ENCODE measurements at places on chromosomes 12 and 14. TPM values are rescaled to one million over a fixed set of nuclear protein-coding genes. Genes with fewer than 3 reads are reported as not detected.
A peak's percentile ranks its signal among the peaks of the same experiment; 100 is the strongest.

Gene DENND5B
- total RNA-seq, result 14.1 TPM

Gene NR1H4
- 42.2 TPM for total RNA-seq

Gene DACT1
- total RNA-seq, result 18.6 TPM

Gene TCL1A
- 1.4 TPM for total RNA-seq

Gene FOXG1
- not detected for total RNA-seq

Gene KANSL2
- total RNA-seq, result 32.2 TPM

DNA sequence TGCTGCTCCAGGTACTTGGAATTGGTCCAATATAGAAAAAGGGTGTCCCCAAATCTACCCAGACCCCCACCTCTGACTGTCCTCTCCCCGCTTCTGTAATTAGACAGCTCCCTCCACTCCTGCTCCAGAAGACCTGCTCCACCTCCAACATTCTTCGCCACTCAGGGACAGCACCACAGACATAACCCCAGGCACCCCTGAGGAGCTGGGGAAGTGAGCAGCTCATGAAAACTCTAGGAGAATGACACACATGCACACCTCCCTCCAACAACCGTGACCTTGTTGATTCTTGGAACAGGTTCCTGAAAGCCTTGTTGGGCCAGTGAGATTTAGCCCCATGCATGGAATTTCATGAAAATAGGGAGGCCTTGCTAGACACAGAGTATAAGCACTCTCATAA lies 8.2 kb downstream of the KRT4 start:
- no peak for DNase-seq

GRCh38 chr12:62799126-62799736 lies 135.7 kb downstream of the PPM1H start:
- peak; percentile 90 for DNase-seq

- no peak for DNase-seq
These were observed 236.7 kb downstream of the CACNA1C start for GRCh38 chr12:2289525-2289924.

DNA sequence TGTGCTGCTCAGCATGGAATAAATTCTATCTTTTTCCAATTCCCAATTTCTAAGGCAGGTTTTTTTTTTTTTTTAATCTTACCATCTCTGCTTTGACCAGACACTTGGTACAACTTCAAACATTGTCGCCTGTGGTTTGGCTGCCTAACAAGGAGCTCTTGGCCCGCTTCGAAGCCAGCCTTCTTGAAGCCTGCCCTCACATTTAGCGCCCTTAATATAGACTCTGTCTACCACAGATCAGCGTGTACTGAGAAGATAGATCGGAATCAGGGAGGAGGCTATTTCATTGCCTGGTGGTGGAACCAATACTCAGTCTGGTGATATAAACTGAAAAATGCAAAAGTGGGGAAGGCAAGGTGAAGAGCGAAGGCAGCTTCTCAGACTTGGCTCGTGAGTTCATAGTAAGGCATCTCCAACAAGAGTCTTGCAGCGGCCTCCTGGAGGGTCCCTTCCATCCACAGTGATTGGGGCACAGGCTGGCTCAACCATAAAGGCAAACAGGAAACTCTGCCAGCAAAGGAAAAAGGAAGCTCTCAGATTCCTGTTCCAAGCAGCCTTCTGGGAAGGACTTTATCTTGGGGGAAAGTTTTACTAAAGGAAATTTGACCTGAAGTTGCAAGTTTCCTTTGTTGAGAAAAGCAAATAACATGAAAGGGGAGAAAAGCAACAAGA lies 103.2 kb upstream of the BCL2L14 start:
- DNase-seq, result no peak

- no peak for DNase-seq
These were observed 21.7 kb upstream of the GARIN2 start for GRCh38 chr14:67167420-67168109.

DNA sequence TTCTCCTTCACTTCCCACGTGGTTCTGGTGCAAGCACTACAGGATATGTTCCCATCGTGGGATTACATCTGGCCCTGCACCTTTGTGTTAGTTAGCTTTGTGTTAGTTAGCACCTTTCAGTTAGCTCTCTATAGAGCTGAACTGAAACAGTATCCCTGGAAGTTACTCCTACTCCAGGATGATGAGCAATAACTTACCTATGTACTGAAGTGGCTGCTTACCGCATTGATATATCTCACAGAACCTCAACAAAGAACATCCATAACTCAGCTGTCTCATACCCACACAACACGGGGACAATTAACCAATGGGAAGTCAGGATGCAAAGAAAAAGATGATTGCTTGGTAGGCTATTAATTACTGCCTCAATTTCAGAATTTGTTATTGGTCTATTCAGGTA lies 146.6 kb downstream of the ASCL4 start:
- DNase-seq, result no peak

DNA sequence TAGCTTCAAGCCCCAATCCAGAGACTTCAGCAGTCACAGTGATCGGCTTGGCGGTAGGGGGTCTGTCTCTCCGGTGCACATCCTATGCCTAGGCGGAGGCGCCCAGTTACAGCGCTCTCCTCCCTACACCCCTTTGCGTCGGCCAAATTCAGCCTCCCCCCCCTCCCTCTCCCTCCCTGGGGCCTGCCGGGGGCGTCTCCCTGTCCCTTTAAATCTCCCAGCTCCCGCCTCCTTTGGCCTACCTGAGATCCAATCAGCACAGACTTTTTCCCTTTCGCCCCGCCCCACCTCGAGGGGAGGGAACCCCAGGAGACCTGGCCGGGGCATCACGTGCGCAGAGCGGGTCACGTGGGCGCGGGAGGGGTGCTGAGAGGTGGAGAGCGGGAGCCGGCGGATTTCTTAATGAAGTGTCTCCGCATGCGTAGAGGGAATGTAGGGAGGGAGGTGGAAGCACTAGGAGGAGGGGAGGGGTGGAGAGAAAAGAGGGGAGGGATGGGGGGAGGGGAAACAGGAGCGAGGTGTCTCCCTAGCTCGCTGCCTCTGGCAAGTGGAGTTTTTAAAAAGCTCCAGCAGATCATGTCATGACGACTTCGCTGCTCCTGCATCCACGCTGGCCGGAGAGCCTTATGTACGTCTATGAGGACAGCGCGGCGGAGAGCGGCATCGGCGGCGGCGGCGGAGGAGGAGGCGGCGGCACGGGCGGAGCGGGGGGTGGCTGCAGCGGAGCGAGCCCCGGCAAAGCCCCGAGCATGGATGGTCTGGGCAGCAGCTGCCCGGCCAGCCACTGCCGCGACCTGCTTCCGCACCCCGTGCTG lies at the start of gene HOXC13:
HOXC13 (plus strand) TSS at position 506 of the 815 bp plus-strand sequence; CDS start at position 582, 76 bp downstream.
- peak; percentile 97 for DNase-seq

DNA sequence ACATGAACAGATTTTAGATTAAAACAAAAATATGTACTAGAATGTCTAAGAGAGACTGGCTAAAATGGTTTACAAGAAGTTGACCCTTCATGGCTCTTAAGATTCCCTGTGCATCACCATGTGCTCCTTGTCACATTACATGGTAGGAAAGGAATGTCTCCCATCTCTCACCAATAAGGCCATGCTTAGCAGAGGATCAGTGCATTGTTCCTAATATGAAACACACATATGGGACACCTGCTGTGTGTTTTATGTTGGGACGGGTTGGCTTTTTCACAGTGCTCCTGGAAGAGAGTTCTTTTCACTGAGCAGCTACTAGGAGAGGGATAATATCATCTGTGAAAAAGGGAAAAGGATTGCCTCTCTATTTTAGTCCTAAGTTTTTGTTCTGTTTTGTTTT lies 9.6 kb downstream of the PFKM start:
- no peak for DNase-seq

GRCh38 chr12:124035163-124035562 lies 62.1 kb downstream of the ZNF664 start:
- DNase-seq, result no peak

GRCh38 chr14:90235179-90235976 lies 21.0 kb upstream of the PSMC1 start:
- DNase-seq, result peak; percentile 62

GRCh38 chr12:119956047-119956446 lies 33.0 kb upstream of the BICDL1 start:
- no peak for DNase-seq

GRCh38 chr12:124625867-124626675 lies 58.7 kb upstream of the NCOR2 start:
- DNase-seq, result no peak

DNA sequence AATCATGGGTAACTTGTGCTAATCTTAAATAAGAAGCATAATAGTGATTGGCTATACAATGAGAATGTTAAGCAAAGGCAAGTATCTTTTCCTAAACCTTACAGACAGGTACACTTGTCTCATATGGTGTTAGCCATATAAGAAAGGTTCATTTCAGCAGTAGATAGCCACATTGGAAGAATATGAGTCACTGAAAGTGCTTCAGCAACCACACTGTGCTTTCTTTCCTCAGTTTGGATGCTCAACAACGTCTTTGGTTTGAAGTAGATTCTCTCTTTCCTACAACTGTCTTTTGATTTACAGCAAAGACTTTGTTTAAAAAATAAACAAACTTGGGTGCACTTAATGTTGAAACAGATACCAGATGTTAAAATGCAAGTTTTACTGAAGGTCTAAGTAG lies 8.9 kb downstream of the DDHD1 start:
- no peak for DNase-seq

GRCh38 chr14:35286003-35286600 lies 6.1 kb upstream of the PSMA6 start:
- no peak for DNase-seq

All from kidney (tissue), 22 donors.